Activated CD4-positive, alpha-beta T cell treated with anti-CD3 and anti-CD28 coated beads, Interleukin-2, amount 50 U/mL, for 1 hour (primary cell): ENCODE measurements at places on chromosomes 4 and X.

GRCh38 chr4:182585321-182585720 is 331.9 kb downstream of the DCTD start:
- DNase-seq: no peak

GRCh38 chrX:129634541-129634940 is 20.2 kb downstream of the APLN start:
- no peak for DNase-seq

- DNase-seq: no peak
Observed at GRCh38 chr4:38003628-38004027, 43.4 kb downstream of the PTTG2 start.

- DNase-seq: no peak
Observed at GRCh38 chrX:19956923-19957322, 33.9 kb downstream of the BCLAF3 start.

DNA sequence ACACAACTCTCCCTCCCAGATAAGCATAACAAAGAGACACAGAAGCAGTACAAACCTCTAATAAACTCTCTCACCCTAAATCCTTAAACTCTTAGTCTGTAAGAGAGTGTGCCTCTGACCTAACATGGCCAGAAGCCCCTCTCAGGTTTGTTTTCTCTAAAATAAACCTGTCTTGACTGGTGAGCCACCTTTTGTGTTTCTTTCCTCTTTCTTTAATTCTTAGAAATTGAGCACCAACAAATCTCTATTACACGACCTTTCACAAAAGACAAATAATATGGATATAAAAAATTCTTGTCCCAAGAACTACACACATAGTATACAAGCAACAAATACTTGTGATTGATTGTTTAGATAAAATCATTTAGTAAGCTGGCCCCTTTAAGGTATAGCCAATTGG is 573.7 kb downstream of the EPHA5 start:
- DNase-seq: no peak
